Activated naive CD8-positive, alpha-beta T cell treated with anti-CD3 and anti-CD28 coated beads for 36 hours (primary cell): ENCODE measurements at places on chromosomes 4 and X. TPM values are rescaled to one million over a fixed set of nuclear protein-coding genes. Genes with fewer than 3 reads are reported as not detected.

- DNase-seq = no peak
Observed at GRCh38 chr4:79227860-79228259, 98.0 kb downstream of the NAA11 start.

ZCCHC13 gene
- not detected for total RNA-seq

- no peak for DNase-seq
Observed at GRCh38 chr4:84433633-84434222, 65.4 kb downstream of the NKX6-1 start.

- DNase-seq = no peak
Observed at GRCh38 chr4:119746951-119747350, 118.3 kb upstream of the PDE5A start.

GRCh38 chrX:129642641-129643040, 12.1 kb downstream of the APLN start:
- no peak for DNase-seq

GRCh38 chr4:96315815-96316214, 475.9 kb downstream of the PDHA2 start:
- DNase-seq = no peak

DNA sequence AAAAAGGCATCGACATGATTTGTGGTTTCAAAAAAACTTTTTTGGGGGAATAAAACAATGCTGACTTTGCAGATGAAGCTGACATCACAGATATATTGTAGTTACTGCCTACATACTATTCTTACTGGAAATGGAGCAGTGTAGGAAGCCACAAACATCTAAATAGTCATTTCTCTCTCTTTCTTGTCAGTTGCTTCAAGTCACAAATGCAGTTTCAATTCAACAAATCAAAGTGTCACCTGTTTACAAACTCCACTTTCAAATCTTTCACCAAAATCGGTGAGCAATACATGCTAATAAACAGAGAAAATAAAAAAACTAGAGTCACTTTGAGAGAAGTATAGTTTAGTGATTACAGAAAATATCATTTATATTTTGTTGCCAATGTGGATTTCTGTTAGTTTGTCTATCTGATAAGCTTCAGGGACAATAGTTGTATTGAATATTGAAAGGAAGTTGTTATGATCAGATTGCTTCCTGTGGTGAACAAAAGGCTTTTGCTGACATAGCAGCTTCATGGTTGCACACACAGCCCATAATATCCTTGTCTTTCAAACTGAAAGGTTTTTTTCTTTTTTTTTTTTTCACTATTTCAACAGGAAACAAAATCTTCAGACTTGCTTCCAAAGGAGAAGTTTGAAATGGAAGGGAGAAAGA, 49.7 kb upstream of the PTPN13 start:
- no peak for DNase-seq

DNA sequence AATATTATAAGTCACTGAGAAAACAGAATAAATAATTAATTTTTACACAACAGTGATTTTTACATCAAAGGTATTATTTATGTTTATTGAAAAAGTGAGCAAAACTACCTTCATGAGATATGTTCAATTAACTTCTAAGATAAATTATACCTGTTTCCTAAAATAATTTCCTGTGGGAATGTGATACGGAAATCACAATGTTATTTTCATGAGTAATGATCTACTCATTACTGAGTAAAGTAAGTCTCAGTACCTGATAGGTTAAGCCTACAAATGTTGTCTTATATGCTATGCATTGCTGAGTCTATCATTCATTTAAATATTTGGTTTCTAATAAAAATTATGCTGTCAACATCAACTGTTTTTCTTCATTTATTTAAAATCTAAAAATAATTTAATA, 324.0 kb downstream of the STPG2 start:
- DNase-seq = no peak

DNA sequence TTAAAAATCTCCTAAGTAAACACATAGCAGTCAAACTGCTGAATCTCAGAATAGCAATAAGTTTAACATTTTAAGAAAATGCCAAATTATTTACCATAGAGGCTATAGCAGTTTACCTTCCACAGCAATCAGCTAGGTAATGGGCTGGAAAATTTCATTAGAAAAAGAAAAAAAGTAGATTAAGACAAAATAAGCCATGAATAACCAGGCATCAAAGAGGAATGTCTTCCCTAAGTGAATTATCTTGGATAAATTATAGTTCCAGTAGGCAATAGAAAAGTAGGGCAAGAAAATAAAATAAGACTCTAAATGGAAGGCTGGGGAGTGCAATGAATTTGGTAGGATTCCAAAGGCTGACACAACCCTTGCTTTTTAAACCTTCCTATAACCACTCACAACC, 722.8 kb downstream of the TRAM1L1 start:
- DNase-seq = no peak

MAOB gene
- total RNA-seq = not detected
